CD4-positive, alpha-beta T cell treated with Interleukin-15 for 4 hours (primary cell): ENCODE measurements at places on chromosomes 6 and 20.

GRCh38 chr6:113690281-113691259 is 166.6 kb upstream of the MARCKS start:
- DNase-seq = no peak

GRCh38 chr6:11189865-11190624 is 42.4 kb downstream of the NEDD9 start:
- no peak for DNase-seq

DNA sequence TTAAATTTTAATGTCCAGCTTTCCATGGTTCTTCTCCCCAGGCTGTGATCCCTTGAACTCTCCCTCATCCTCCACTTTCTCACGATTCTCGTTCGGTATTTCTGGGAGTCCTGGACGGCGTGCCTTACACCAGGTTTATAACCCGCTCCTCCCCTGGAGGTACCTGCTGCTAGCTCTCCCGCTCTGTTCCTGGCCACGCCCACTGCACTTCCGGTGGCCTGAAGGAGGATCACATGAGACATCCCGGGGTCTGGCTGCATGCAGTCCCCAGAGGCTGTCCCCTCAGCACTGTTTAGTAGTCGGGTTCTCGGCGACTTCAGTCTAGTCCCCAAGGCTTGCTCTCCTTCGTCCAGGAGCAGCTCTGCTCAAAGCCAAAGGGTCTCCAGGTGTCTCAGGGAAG is 28.4 kb upstream of the GCLC start:
- no peak for DNase-seq

GRCh38 chr6:43858161-43859153 is 88.4 kb downstream of the VEGFA start:
- DNase-seq = no peak

- DNase-seq = no peak
These were observed 77.5 kb upstream of the ESR1 start for GRCh38 chr6:151729829-151730495.

GRCh38 chr6:42030585-42031506 is 19.5 kb upstream of the TAF8 start:
- peak; percentile 57 for DNase-seq

DNA sequence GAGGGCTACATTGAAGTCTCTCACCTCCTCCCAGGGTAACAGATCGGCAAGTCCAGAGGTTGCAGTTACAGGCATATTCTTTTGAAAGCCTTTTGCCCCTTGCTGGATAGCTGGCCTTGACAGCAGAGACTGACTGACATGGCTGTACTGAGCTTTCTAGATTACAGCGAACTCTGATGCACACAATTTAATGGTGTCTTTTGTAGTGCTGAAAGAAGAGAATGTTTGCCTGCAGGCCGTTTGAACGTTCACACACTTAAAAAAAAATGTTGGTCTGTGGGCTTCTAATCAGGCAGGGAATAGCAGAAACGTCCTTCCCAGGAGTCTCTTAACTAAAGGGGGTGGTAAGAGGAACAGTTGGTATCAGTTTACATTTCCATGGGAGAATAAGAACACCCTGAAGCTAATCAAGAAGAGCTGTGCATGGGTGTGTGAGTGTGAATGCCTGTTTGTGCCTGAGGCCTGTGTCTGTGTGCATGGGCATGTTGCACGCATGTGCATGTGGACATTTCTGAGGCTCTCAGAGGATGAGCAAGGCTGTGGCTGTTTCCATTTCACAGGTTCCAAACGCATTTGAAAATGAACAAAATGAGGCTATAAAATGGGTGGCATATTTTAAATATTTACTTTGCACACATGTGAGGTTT is 213.9 kb upstream of the SSTR4 start:
- no peak for DNase-seq

GRCh38 chr6:94487371-94487770 is 1068.0 kb upstream of the EPHA7 start:
- no peak for DNase-seq

- DNase-seq = no peak
These were observed 35.7 kb downstream of the EPB41L2 start for GRCh38 chr6:131027326-131027725.

DNA sequence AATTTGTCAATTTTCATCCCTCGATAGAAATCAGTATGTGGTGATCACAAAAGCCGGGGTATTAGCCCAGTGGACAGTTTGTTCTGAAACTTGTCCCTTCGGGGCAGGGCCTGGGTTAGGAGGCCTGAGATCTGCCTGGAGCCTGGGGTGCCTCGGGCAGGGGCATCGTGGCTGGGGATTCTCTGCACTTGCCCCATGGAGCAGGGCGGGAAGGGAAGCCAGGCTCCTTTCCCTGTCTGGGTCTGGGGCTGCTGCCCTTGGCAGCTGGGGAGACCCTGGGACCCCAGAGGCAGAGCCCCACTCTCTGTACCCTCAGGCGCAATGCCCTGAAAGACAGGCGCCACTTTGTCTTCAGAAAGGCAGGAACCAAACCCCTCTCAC is 27.4 kb downstream of the NTSR1 start:
- DNase-seq = no peak

GRCh38 chr6:84522135-84522549 is 242.3 kb downstream of the TBX18 start:
- DNase-seq = no peak

DNA sequence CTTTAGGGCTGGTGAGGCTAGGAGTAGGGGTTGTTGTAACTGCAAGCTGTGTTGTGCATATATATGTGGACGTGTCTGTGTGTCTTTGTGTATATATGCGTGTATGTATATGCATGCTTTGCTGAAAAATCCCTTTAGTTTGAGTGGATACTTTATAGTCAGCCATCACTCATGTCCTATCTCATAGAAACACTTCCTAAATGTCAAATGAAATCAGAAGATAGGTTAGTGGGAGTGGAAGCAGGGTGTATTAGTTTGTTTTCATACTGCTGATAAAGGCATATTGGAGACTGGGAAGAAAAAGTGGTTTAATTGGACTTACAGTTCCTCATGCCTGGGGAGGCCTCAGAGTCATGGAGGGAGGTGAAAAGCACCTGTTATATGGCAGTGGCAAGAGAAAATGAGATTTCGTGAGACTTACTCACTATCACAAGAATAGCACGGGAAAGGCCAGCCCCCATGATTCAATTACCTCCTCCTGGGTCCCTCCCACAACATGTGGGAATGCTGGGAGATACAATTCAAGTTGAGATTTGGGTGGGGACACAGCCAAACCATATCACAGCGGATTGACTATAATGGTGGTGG is 131.1 kb downstream of the JARID2 start:
- no peak for DNase-seq

- no peak for DNase-seq
These were observed 15.1 kb upstream of the RIPK1 start for GRCh38 chr6:3053231-3053508.

GRCh38 chr6:23414051-23414445 is 712.0 kb upstream of the NRSN1 start:
- no peak for DNase-seq

GRCh38 chr6:97703661-97704060 is 420.6 kb upstream of the MMS22L start:
- no peak for DNase-seq

- DNase-seq = no peak
These were observed 44.1 kb upstream of the AKIRIN2 start for GRCh38 chr6:87745966-87746721.

- no peak for DNase-seq
These were observed 462.5 kb upstream of the BTBD3 start for GRCh38 chr20:11454966-11455799.

DNA sequence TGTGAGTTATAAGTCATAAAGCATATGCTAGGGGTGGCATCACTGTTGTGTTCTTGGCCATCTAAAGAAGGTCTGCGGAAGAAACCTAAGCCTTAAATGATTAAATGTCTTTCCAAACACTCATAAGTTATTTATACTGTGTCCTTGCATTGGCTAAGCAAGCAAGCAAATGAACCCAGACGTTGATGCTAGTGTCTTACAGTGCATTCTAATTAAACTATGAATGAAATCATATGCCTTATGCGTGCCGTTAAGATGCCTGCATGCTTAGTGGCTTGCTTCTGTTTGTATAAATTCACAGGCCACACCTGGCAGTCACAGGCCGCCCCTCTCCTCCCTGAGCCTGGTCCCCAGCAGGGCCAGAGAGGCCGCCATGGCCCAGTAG is 49.9 kb downstream of the RIN2 start:
- DNase-seq = no peak

GRCh38 chr20:12467758-12468157 is 541.0 kb upstream of the SPTLC3 start:
- DNase-seq = no peak

- DNase-seq = no peak
These were observed 336.9 kb upstream of the PREP start for GRCh38 chr6:105739764-105740163.

- no peak for DNase-seq
These were observed 240.3 kb downstream of the DLL1 start for GRCh38 chr6:170050591-170051041.

- DNase-seq = no peak
These were observed 465.1 kb downstream of the MEI4 start for GRCh38 chr6:78117966-78118365.

GRCh38 chr6:41557335-41557734 is 11.2 kb downstream of the FOXP4 start:
- DNase-seq = no peak
